ENCODE measurements at places on chromosomes 11 and 22. TPM values are rescaled to one million over a fixed set of nuclear protein-coding genes. Genes with fewer than 3 reads are reported as not detected.

DNA sequence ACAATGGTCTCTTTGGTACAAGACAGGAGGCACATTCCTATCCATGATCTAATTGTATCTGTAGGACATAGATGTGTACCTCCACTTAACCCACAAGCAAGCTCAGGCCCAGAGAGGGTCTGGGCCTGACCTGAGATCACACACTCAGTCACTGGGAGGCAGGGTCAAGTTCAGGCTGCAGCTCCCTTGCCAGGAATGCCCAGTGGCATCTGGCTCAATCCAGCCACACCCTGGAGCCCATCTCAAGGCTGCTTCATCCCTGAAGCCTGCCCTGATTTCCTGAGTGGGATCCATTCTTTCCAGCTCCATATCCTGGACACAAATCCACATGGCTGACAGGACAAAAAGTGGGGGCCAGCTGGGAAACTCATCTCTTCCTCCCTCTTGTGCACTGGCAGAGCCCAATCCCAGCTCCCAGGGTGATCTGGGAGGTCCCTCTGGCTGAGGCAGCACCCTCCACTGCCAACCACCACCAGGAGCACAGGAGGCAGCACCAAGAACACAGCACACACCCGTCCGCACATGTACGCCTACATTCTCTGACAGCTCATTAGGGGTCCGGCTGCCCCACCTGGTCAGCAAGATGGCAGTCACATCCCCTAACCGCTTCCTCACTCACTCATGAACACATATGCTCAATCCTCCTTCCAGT is 39.2 kb upstream of the KLHL35 start:
- H3K36me3 ChIP-seq: no peaks in the 10 kb centered on the region
- no peak for DNase-seq
- no peak overlapping the region for H3K27ac ChIP-seq
- no peaks in the 10 kb centered on the region for H3K27me3 ChIP-seq

DNA sequence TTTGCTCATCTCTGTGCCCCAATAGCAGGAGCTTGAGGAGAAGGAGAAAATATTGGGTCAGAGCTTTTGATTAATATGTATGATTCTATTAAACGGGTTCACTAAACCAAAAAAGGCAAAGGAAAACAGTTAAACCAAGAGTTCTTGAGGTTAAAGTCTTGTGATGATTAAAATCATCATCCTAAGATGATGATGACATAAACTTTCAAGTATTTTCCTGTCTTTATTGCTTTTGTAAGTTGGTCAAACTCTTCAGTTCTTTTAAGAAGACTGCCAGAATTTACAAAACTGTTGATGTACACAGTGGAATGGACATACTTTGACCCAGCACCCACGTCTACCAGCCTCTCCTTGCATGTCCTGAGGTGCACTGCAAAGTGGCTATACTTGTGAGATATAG is 41.0 kb downstream of the FDX1 start:
- H3K4me1 ChIP-seq: no peaks in the 10 kb centered on the region
- H3K4me3 ChIP-seq: no peak overlapping the region
- H3K27me3 ChIP-seq: no peaks in the 10 kb centered on the region
- no peak overlapping the region for H3K27ac ChIP-seq
- no peaks in the 10 kb centered on the region for H3K36me3 ChIP-seq

- H3K27me3 ChIP-seq: peaks cover 10% of the 10 kb centered on the region
- H3K36me3 ChIP-seq: no peaks in the 10 kb centered on the region
- no peak for DNase-seq
- no peak overlapping the region for H3K4me3 ChIP-seq
- no peaks in the 10 kb centered on the region for H3K4me1 ChIP-seq
- H3K27ac ChIP-seq: no peak overlapping the region
Measured at GRCh38 chr11:117871160-117871559, 5.3 kb downstream of the FXYD6 start.

DNA sequence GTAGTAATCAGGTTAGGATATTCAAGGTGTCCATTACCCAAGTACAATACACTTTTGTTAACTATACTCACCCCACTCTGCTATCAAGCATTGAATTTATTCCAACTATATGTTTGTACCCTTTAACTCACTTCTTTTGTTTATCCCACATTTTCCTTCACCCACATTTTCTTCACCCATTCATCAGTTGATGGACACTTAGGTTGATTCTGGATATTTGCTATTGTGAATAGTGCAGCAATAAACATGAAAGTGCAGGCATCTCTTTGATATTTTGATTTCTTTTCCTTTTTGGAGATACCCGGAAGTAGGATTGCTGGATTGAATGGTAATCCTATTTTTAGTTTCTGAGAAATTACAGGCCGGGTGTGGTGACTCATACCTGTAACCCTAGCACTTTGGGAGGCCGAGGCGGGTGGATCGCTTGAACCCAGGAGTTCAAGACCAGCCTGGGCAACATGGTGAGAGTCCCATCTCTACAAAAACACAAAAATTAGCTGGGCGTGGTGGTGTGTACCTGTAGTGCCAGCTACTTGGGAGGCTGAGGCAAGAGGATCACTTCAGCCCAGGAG is 6.5 kb downstream of the TMEM25 start:
- H3K36me3 ChIP-seq: no peaks in the 10 kb centered on the region
- H3K27ac ChIP-seq: peak overlapping the region; percentile 64
- peaks cover 20% of the 10 kb centered on the region for H3K4me1 ChIP-seq
- H3K4me3 ChIP-seq: no peak overlapping the region
- peak; percentile 11 for DNase-seq

DNA sequence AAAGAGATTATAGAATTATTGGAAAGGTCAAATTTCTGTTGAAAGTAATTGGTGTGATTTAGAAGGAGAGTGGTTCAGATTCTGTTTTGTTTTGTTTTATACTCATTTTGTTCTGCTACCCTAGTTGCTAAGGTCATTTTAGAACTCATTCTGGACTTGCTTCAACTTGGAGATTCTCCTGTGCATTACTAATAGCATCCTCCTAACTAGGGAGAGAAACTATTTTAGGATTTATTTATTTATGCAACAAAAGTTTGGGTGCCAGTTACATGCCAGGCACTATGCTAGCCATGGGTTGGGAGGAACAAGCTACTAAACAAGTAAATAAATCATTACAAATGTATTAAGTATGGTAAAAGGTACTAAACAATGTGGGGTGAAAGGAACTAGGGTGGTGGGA is 84.0 kb downstream of the YAP1 start:
- no peak overlapping the region for H3K27ac ChIP-seq
- no peak for DNase-seq
- H3K27me3 ChIP-seq: no peaks in the 10 kb centered on the region
- no peak overlapping the region for H3K4me3 ChIP-seq

DNA sequence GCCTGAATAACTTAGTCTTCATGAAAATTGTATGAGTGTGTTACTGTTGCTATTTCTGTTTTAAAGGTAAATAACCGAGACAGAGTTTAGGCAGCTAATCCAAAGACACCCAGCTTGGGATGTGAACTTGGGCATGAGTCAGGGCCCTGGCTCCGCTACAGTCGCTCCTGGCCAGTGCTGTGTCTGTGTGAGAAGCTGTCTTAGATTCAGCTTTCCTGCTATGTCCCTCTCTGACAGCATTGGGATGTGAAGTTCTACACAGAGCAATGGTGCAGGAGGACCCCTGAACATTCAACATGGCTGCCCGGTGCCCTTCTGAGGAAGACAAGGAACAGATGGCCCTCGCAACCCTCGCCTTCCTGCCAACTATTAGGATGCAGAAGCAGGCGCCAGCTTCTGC is 49.4 kb downstream of the GALNT18 start:
- H3K27me3 ChIP-seq: no peaks in the 10 kb centered on the region
- DNase-seq: no peak
- H3K4me3 ChIP-seq: no peak overlapping the region
- H3K4me1 ChIP-seq: peaks cover 25% of the 10 kb centered on the region
- H3K36me3 ChIP-seq: no peaks in the 10 kb centered on the region
- H3K27ac ChIP-seq: peak overlapping the region; percentile 22

GRCh38 chr11:75543806-75544205 is 18.1 kb upstream of the GDPD5 start:
- peaks cover 4% of the 10 kb centered on the region for H3K4me1 ChIP-seq
- H3K4me3 ChIP-seq: no peak overlapping the region

- H3K27ac ChIP-seq: no peak overlapping the region
- H3K27me3 ChIP-seq: no peaks in the 10 kb centered on the region
- no peaks in the 10 kb centered on the region for H3K4me1 ChIP-seq
Measured at GRCh38 chr11:81804858-81805257, 928.8 kb downstream of the FAM181B start.

DNA sequence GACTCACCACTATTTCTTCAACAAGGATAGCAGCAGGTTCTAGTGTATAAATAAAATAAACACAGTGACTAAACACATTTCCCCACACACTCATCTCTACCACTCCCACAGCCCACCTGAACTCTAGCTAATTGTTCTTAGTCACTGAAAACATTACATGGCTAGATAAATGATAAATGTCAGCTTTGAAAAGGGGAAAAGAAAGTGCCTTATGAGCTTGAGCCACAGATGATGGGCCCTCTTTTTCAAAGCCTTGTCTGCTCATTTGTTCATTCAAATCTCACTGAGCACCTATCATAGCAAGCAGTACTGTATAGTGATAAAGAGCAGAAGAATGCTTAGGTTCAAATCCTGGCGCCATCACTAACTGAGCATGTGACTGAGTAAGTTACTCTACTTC is 58.3 kb downstream of the SIK3 start:
- peaks cover 7% of the 10 kb centered on the region for H3K4me1 ChIP-seq
- H3K4me3 ChIP-seq: no peak overlapping the region
- H3K36me3 ChIP-seq: no peaks in the 10 kb centered on the region
- H3K27me3 ChIP-seq: no peaks in the 10 kb centered on the region
- DNase-seq: no peak

DNA sequence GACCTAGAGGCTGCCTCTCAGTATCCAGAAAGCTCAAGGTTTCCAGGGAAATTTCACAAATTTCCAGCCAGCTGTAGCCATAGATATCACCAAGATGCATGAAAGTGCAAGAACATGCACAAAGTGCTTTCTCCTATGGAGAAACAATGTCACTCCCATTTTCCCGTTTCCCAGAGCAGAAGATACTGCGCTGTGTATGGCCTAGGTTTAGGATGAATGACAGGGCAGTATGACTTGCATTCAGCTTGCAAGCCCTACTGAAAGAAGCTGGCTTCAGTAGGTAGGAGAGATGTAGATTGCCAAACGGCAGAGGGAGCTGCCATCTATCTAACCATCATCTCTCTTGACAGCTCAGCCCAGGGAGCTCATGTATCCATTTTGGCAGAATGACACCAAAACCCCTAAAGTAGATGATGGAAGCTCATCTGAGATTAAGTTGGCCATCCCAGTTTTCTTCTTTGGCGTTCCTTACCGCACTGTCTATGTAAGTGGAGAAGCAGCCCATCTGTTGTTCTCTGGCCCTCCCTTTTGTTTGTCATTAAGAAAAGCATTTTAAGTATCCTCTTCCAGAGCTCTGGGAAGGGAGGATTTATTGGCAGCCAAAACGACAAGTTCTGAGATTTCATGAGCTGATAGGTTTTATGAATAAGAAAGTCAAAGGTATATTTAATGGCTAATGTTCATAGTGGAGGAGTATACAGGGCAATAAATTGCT is 4.6 kb downstream of the TECTA start:
- H3K36me3 ChIP-seq: no peaks in the 10 kb centered on the region
- peaks cover under 1% of the 10 kb centered on the region for H3K4me1 ChIP-seq
- H3K27ac ChIP-seq: no peak overlapping the region
- H3K27me3 ChIP-seq: no peaks in the 10 kb centered on the region

GRCh38 chr11:80086496-80087055 is 645.7 kb upstream of the TENM4 start:
- DNase-seq: no peak
- H3K27ac ChIP-seq: no peak overlapping the region
- H3K27me3 ChIP-seq: no peaks in the 10 kb centered on the region

GRCh38 chr22:47422736-47423135 is 660.3 kb downstream of the TBC1D22A start:
- no peaks in the 10 kb centered on the region for H3K4me1 ChIP-seq
- no peaks in the 10 kb centered on the region for H3K27me3 ChIP-seq
- no peak overlapping the region for H3K27ac ChIP-seq

GRCh38 chr11:5046754-5047330 is 516 bp downstream of the OR52J3 start:
- no peaks in the 10 kb centered on the region for H3K36me3 ChIP-seq
- no peak for DNase-seq
- no peaks in the 10 kb centered on the region for H3K4me1 ChIP-seq
- H3K27ac ChIP-seq: no peak overlapping the region
- H3K4me3 ChIP-seq: no peak overlapping the region

DNA sequence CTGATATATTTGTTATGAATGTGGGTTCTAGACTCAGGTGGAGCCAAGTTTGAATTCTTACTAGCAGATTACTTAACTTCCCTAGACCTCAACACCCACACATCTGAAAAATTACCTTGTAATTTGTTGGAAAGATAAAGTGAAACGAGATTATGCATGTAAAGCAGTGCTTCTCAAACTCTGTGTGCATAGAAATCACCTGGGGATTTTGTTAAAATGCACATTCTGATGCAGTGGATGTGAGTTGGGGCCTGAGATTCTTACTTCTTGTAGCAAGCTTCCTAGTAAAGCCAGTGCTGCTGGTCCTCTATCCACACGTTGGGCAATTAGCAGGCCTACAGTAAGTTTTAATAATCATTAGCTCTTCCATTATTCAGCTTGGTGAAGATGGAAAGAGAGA is 15.1 kb upstream of the CEP295 start:
- no peaks in the 10 kb centered on the region for H3K36me3 ChIP-seq
- no peaks in the 10 kb centered on the region for H3K27me3 ChIP-seq
- H3K4me1 ChIP-seq: no peaks in the 10 kb centered on the region
- no peak overlapping the region for H3K4me3 ChIP-seq
- DNase-seq: no peak

DNA sequence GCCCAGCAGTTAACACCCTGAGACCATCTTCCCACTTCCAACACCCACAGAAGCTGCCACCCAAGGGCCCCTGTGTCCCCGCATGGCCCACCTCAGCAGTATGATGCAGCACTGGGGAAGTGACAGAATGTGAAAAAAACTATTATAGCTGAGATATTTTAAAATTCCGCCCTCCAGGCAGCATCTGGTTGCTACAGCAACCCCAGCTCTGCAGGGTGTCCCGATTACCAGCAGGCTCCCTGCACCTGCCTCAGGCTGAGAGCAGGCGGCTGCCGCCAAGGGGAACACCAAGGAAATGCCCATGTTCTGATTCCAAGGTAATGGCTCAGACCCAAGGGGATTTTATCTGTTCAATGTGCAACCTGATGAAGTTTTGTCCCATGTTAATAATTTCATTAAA is 10.5 kb upstream of the TMEM121B start:
- no peaks in the 10 kb centered on the region for H3K27me3 ChIP-seq
- H3K27ac ChIP-seq: no peak overlapping the region
- no peaks in the 10 kb centered on the region for H3K4me1 ChIP-seq
- H3K4me3 ChIP-seq: no peak overlapping the region

Gene LMO2
- total RNA-seq: 0.31 TPM

Gene PHLDB1
- 38.9 TPM for total RNA-seq

Gene TMEM121B
- 0.05 TPM for total RNA-seq
